ENCODE measurements at places on chromosomes 5 and 9.
A peak's percentile ranks its signal among the peaks of the same experiment; 100 is the strongest.

GRCh38 chr5:178113841-178114324 is 551 bp downstream of the N4BP3 start:
- DNase-seq, result no peak

DNA sequence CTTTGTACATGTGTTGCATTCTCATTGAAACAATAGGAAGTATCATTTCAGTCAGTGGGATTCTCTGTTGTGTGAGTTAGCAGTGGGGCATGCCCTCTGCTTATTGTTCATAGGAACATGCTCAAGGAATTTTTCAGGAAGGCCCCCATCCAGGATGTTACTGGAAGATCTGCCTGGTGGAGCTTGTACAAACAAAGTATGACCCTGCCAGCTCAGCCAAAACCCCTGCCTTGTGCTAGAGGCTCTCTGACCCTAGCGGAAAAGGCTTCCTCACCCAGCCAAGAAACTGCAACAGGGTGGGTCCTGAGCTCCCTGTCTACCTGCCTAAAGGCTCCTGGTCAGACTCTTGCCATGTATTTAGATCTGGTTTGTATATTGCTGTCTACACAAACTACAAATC is 43.2 kb downstream of the MRRF start:
- no peak for DNase-seq

DNA sequence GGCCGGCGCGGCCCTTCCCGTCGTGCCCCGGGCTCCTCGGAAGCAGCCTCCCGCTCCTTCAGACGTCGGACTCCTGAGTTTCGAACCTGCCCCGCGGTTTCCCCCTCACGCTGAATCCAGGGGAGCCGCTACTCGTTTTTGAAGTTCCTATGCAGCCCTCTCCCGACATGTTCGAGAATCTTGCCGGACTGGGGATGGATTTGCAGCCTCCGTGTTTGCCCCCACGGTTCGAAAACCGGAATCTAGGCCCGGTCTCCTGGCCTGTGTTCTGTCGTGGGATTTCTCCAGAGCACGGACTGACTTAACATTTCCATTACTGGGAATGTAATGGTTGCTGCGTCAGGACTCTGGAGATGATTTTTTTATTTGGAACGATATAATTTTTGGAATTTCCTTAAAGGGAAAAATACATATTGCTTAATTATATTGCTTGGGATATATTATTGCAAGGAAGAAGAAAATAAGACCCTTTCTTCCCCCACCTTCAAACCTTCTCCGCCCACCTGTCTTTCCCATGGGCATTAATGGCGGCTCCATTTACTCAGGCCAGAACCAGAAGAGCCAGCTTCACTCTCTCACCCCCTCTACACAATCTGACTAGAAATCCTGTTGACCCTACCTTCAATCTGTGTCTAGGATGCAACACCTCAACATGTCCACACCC is 8.5 kb upstream of the MGAT1 start:
- DNase-seq, result no peak

GRCh38 chr5:90911169-90911568 is 352.6 kb downstream of the ADGRV1 start:
- no peak for DNase-seq

DNA sequence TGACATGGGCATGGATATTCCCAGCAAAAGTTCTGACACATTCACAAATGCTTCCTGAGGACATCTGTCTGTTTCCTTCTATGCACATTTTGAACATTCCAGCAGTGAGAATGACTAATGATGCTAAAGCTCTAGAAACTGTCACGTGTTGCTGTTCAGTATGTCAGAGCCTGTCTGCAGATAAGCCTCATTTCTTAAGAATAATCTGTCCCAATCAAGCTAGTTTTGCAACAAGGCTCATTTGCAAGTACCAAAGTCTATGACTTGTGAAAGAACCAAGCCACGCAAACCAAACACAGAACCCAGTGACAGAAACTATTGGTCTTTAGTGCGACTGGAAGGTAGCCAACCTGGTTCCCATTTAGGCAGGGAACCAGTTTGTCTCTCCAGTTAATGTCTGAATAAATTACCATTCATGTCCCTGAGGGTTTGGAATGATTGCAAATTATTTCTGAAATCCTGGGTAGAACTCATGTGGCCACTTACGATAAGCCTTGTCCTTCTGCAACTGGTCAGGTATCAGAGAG is 178.5 kb downstream of the C9orf152 start:
- DNase-seq, result peak; percentile 71

- DNase-seq, result no peak
These were observed 1.3 kb downstream of the IRX2 start for GRCh38 chr5:2750026-2750757.

- no peak for DNase-seq
These were observed 175.1 kb upstream of the CDH10 start for GRCh38 chr5:24819841-24820240.

GRCh38 chr9:34644766-34645314 is 1.6 kb upstream of the GALT start:
- no peak for DNase-seq

DNA sequence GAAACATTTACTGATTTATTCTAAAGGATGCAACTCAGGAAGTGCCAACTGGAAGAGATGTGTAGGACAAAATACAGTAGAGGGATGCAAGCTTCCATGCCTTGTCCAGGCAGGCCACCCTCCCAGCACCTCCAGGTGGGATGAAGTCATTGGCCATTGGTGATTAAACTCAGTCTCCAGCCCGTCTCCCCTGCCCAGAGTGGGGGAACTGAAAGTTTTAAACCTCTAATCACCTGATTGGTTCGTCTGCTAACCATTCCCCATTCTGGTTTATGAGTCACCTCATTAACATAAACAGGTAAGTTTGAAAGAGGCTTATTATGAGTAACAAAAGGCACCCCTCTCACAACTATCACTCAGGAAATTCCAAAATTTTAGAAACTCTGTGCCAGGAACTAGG is 8.1 kb downstream of the TNFAIP8 start:
- no peak for DNase-seq

DNA sequence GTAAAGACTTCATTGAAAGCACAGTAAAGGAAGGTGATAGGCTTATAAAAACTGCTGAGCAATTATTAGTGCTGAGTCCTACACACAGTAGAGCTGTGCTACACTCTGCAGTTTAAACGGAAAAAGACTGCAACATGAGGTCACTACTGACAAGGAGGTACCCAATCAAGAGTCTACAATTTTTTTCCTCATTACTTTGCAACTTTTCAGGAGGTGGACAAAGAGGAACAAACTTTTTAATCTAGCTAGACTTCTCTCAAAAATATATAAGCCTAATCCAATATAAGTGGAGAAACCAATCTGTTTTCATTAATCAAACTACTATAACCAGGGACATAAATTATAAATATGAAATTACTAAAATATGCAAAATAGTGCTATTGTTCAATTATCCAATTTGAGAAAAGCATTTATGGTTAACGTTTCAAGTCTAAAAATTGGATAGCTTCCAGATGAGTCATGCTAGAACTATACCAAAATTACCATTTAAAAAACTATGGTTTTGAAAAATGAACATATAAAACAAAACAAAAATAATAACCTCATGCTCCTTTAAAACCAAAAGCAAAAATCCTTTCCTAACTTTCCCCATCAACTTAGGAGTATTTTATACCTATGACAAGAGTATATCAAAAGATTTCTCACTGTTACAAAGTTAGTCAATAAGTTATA is 37.7 kb downstream of the FAM13B start:
- DNase-seq, result no peak

GRCh38 chr9:33852216-33852826 is 35.4 kb downstream of the UBE2R2 start:
- no peak for DNase-seq

GRCh38 chr5:58746321-58746720 is 163.4 kb downstream of the RAB3C start:
- no peak for DNase-seq

DNA sequence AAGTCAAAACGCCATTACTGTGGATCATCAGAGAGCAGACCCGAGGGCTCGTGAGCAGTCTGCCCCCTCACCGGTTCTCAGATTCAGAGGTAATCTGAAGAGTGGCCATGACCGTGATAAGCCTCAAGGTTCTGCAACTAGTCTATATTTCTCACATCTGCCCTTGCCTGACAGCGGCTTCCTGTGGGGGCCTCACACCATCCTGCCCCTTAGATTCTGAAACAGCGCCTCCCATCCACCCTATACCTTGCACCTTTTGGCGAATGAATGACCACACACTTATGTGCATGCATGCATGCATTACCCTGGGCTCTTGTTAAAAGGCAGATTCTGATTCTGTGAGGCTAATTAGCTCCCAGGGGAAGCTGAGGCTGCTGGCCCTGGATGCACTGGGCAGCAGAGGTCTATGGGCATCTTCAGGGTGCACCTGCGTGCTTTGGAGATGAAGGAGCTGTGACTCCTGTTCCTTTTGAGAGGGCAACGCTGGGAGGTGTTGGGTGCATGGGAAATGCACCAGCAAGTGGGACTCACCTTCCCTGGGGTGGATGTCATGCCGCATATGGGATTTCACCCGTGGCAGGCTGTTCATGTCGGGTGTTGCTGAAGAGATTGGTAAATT is 7.8 kb upstream of the GADD45G start:
- no peak for DNase-seq

DNA sequence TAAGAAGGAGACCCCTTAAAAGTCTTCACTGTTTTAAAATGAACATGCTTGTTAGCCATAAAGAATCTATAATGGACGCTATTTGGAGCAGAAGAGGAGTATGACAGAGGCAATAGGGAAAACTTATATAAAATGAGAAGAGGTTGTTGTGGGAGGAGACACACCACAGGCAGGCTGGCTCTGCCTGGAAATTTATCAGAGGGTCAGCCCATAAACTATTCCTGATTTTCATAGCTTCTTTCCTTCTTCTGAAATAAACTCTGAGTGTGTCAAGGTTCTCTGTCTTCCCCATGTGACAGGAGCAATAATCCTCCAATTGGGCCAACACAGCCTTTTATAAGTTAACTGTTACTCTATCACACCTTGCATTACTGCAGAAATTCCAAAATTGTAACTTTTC is 19.6 kb upstream of the RUSC2 start:
- DNase-seq, result no peak

DNA sequence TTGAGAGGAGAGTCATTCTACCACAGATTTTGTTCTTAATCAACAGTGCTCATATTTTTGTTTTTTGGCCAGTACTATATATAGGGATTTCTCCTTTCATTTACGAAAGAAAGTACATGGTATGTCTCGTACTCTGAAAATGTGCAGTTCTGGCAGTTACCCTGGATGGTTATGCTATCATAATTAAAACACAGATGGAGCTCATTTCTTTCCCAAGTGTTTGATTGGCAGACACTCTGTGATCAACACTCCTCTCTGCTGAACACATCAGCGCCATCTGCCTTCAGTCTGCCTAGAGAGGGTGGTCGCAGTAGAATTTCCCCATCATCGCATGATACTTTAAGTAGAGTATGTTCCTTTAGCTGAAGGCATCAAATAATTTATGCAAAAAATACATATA is 64.5 kb downstream of the PAM start:
- DNase-seq, result no peak

GRCh38 chr9:127140842-127141675 is 18.6 kb upstream of the ANGPTL2 start:
- DNase-seq, result no peak

Data from BJ (cell line).